ENCODE measurements at places on chromosomes 7 and 10. TPM values are rescaled to one million over a fixed set of nuclear protein-coding genes. Genes with fewer than 3 reads are reported as not detected.
A peak's percentile ranks its signal among the peaks of the same experiment; 100 is the strongest.

GRCh38 chr7:91149341-91150246 lies 114.6 kb upstream of the FZD1 start:
- ATAC-seq, result no peak

DNA sequence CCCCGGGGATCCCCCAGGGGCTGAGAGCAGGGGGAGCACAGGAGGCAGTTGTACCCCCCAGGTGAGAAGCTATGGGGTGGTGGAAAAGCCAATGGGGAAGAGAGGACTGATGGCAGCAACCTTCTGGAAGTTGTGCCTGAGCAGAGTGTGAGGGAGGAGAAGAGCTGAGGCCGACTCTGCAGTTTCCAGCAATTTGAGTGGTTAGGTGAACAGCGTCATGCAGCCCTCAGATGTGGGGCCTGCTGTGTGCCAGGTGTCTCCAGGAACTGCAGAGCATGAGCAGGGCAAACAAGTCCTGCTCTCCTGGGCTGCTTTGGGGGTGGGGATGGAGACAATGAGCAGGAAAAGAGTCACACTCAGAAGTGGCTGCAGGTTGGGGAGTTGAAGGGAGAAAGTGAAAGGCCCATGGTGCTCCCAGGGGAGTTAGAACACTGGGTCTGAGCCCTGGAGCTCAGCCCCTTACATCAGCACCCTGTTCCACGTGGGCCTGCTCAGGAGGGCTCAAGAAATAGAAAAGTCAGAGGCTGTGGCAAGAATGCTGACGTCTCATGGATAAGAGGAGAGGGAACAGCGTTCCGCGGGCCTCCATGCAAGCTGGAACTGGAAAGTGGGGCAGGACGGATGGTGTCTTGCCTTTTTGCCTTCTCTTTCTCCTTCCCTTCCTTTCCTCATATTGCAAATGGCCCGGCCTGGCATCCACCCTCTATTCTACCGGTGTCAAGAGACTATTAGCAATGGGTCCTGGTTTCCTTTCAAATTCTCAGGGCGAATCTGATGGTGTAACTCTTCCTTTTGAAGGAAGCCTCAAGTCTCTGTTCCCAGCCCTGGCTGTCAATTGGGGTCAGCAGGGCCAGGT lies 4.0 kb upstream of the AFAP1L2 start:
- ATAC-seq, result no peak

- no peak for ATAC-seq
Observed at GRCh38 chr10:131749767-131750142, 151.1 kb upstream of the PPP2R2D start.

DNA sequence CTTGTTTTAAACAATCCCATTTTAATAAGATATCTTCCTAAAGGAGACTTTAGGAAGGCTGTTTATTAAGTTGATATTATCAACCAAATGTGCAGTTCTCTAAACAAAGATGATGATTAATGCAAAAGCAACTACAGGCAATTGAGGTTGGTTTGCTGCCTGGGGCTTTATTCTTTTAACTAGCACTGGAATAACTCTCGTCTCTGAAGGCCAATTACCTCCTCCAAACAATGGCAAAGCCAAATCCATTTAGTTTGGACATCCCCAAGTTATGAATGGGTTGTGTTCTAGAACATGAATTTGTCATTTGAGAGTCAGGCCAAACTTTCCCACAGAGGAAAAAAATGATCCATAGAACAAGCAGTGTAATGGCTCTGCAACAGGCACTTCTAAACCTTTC lies 114.1 kb downstream of the SLC16A9 start:
- no peak for ATAC-seq

DNA sequence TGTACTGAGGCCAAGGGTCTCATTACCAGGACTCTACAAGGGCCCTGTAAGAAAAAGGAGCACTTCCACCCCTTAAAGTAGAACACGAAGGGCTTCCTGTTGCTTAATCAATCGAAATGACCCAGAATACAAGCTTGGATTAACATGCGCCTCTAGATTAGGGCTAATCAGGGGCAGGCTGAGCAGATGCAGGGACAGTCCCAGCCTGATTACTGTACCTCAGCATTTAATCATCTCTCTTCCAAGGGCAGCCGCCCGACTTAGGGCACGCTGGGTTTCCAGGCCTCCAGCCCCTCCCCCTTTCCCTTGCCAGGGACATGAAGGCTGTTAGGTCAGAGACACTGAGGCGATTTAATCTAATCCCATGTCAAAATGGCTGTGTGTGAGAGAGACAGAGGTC lies 138.6 kb downstream of the NRF1 start:
- no peak for ATAC-seq

DNA sequence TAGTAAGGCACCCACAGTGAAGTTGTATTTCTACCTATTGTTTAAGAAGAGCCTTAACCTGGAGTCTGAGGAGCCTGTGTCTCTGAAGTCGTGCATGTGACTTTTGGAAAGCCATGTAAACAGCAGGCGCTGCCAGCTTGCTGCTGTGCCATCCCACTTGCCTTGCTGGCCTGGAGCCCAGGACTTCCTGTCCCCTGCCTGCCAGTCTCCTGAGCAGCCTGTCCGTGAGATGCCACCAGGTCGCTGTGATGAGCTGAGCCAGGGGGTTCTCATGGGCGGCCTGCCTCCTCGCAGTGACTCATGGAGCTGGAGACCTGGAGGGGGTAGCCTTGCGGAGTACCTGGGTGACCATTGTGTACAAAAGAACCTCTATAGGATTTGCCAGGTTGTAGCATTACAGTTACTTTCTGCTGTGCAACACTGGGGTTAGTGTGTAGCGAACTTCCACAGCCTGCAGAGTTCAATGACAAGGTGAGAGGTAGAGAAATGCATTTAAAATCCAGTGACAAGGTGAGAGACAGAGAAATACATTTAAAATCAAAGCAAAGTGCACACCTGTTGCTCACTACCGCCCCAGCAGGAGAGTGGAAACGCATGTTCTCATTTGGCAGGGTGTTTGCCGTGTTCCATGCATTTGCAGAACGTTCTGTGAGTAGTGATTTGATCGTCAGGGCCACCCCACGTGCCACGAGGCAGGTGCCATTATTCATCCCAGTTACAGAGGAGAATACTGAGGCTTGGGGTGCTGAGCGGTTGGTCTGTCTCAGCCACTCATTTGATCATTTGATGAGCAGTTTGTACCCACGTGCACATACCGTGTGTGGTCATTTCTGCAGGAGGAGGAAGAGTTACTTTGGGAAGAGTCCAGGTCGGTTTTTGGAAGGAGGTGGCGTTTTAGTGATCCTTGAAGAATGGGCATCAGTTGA lies 36.6 kb upstream of the BHLHA15 start:
- ATAC-seq, result no peak

DNA sequence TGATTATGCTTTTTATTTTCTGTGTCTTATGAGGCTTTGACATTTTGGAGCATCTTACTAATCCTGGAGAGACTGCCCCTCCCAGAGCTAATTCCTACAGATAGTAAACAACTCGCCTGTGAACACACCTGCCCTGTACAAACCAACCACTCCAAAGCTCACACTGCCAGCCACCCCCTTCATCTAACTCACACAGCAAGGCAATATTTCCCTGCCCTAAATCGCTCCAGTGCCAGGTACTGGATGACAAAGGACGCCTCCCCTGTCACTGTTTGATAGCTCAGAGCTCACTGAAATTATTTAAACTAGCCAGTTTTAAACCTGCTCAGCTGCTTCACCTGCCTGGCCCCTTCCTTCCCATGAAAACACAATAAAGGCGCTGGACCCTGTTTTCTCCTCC lies 535.1 kb upstream of the CELF2 start:
- no peak for ATAC-seq

GRCh38 chr10:10598297-10598696 lies 419.4 kb upstream of the CELF2 start:
- no peak for ATAC-seq

DNA sequence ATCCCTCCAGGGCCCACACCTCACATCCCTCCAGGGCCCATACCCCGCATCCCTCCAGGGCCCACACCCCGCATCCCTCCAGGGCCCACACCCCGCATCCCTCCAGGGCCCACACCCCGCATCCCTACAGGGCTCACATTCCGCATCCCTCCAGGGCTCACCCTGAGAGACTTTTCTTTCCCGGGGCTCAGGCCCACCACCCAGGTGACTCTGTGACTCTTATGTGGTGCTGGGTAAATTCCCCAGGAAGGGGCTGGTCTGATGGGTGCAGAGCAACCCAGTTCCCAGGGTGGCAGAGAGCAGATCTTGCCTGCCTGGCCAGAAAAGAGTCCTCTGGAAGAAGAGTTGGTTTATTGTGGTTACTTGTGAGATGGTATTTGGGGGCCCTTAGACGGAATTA lies 290.7 kb downstream of the TCERG1L start:
- ATAC-seq, result no peak

DNA sequence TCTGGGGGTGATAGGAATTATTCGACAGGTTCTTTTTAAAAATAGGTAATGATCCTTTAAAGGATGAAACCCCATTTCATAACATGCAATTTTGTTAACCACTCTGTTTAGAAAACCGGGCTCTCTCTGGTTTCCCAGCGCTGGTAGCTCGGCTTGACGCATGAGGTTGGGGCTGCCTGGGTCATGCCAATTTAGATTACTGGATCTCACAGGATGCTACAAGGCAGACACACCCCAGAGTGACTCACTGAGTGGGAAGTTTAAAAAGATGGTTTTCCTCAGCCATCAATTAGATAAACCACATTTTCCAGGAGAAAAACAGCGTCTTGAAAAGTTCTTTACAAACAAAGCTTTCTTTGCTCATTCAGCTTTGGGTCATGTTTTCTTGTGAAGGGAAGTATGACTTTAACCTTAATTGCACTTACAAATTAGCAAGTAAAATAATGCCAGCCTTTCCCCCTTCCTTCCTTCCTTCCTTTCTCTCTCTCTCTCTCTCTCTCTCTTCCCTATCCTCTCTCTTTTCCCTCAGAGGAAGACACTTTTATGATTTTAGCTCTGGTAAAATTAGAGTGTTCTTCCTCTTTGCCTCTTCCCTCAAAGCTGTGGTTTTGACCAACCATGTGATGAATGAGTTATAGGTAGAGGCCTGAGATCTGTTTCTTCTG lies 99.8 kb downstream of the EPDR1 start:
- no peak for ATAC-seq

- peak; percentile 79 for ATAC-seq
Observed at GRCh38 chr7:618539-619367, 99.1 kb upstream of the PDGFA start.

DNA sequence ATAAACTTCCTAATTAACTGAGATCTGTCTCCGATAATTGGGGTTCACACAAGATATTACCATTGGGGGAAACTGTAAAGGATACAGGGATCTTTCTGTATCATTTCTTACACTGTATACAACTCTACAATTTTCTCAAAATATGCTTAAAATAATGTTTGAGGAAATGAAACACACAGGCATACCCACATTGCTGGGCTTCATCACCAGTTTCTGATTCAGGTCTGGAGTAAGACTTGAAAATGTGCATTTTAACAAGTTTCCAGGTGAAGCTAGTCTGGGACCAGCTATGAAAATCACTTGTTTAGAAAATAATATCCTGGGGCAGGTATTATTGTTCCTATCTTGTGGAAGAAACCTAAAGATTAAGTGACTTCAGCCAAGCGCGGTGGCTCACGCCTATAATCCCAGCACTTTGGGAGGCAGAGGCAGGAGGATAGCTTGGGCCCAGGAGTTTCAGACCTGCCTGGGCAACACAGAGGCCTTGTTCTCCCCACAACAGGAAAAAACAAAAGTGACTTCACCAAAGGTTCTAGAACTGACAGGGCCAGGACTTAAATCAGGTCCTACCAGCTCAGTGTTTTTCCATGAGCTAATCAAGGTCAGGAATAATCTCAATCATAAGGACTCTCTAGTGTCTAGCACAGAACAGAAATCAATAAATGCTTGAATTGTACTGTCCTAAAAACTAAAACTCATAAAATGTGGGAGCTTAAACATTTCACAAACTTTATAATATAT lies 12.6 kb downstream of the TOMM7 start:
- ATAC-seq, result no peak

DNA sequence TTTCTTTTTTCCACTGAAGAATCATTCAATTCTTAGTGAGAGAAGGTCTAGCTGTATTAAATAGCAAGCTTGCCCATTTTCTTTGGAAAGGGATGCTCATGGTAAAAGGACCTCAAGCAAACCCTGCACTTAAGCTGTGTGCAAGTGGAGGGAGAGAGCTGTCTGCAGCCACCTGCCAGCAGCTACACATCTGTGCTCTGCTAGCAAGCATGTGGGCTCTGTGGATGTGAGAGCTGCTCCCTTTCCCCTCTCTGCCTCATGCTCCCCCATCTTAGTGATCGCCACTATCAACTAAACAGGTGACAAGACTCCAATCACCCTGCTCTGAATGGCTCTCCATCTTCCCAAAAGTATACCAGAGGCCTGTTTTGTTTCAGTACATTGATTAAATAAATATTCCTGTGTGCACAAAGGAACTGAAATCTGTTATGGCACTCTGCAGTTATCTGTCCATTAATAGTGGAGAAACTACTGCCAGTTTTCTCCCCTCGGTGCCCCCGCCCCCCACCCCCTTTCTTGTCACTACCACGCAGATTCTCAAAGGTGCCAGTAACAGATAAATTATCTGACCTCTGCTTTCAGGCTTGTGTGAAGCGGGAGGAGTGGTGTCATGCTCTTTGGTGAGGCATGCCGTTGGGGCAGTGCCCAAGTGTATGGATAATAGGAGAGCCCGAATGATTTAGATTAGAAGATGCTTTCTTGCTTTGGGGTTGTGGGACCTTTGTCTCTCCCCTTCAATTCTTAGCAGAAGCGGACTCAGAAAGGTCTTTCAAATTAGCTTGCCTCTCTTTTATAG lies 26.4 kb downstream of the AUTS2 start:
- no peak for ATAC-seq

- ATAC-seq, result no peak
Observed at GRCh38 chr7:139254281-139254680, 23.2 kb downstream of the UBN2 start.

DNA sequence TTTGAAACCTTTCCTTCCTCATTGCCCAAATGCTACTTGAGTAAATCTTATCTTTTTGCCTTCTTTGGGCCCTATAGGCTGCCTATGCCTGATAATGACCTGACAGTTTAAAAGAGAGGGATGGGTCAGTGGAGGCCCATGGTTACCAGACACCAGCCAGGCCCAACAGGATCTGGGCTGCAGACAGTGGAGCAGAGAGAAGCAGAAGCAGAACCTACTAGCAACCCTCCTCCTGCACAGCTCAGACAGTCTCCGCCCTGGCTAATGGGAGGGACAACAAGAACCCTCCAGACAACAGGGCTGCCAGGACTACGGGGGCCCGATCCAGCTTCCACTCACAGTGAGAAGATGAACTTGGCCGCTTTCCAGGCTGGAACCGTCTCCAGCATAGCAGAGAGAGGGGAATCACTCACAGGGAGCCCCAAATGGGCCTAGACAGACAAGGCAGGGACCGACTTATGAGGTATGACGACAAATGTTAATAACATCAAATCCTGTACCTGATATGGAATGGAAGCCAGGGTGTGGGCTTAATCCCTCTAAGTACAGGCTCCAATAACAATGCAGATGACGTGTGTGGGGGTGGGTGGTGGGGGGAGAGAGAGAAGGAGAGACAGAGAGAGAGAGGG lies 31.7 kb upstream of the DGKI start:
- no peak for ATAC-seq

The PLEKHS1 gene
- not detected for total RNA-seq

The LRRC4 gene
- total RNA-seq, result not detected

The WASHC2C gene
- 43.3 TPM for total RNA-seq

The DHTKD1 gene
- 20.9 TPM for total RNA-seq

The OR2A5 gene
- not detected for total RNA-seq

The NUTM2E gene
- total RNA-seq, result 0.28 TPM

The CYP3A7 gene
- not detected for total RNA-seq

The NUPR2 gene
- total RNA-seq, result not detected

The OR6V1 gene
- not detected for total RNA-seq

The RASA4B gene
- 14.1 TPM for total RNA-seq
